Stimulated activated CD8-positive, alpha-beta memory T cell treated with anti-CD3 and anti-CD28 coated beads, Interleukin-4, amount 100 ng/mL, for 48 hours (primary cell): ENCODE measurements at places on chromosomes 4 and X.

- DNase-seq: no peak
These were observed 15.7 kb upstream of the NDST3 start for GRCh38 chr4:118018381-118019145.

- DNase-seq: no peak
These were observed 348.5 kb downstream of the INPP4B start for GRCh38 chr4:142497606-142498005.

DNA sequence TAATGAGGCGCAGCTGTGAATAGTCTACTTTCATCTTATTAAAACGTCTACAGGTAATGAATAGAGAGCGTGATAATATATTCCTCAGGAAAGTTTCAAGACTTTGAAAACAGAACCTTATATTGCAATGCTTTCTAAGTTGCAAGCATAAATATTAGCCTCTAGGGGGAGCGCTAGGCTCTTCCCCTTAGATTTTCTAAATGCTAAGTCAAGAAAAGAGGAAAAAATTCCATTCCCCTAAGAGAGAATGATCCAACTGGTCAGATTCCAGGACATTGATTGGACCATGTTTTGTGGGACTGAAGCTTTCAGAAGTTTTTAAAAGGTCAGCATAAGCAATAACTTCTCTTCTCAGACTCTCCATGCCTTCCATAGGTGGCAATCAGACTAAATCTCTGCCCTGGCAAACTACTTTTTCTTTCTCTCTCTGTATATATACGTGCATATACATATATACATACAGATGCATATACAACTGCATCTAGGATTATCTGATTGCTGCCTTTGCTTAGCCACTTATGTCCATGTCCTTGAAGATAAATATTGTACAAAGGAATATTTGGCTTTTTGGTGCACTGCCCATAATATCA lies 492.9 kb downstream of the INPP4B start:
- no peak for DNase-seq

DNA sequence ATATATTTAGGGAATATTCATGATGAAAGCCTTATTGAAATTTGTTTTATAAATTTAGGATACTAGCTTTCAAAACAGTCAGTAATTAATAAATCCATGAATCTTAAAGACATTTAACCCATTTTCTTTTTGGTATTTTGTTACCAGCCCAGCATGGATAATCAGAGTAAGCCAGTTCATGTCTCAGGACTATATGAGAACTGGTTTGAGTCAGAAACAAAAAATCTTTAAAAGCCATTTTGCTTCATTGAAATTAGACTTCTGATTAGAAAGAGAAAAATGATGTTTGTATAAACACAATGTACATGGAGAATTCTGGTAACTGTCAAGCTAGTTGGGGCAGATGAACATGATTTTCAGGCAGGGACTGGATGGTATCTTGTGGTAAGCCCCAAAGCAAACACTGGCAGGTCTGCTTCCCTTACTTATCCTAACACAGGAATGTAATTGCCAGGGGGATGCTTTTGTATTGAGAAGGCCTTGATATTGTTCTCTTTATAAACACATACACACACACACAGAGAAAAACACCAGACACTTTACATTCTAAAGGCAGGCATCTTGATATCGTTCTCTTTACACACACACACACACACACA lies 9.4 kb downstream of the ARHGAP10 start:
- no peak for DNase-seq

GRCh38 chr4:147823130-147823529 lies 91.2 kb downstream of the ARHGAP10 start:
- no peak for DNase-seq

DNA sequence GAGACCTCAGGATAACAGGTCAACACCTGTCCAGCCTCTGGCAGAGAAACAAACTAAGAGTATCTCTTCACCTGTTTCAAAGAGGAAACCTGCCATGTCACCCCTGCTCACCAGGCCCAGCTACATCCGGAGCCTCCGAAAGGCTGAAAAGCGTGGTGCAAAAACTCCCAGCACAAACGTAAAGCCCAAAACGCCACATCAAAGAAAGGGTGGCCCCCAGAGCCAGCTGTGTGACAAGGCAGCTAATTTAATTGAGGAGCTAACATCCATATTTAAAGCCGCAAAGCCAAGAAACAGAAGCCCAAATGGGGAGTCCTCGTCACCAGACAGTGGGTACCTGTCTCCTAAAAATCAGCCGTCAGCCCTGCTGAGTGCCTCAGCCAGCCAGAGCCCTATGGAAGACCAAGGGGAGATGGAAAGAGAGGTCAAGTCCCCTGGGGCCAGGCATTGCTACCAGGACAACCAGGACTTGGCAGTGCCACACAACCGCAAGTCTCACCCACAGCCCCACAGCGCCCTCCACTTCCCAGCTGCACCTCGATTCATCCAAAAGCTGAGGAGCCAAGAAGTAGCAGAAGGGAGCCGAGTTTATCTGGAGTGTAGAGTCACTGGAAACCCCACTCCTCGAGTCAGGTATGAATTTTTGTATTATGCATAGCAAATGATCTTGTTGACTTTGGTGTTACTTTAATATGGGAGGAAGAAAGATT lies 15.1 kb downstream of the PALLD start:
- peak; percentile 63 for DNase-seq

DNA sequence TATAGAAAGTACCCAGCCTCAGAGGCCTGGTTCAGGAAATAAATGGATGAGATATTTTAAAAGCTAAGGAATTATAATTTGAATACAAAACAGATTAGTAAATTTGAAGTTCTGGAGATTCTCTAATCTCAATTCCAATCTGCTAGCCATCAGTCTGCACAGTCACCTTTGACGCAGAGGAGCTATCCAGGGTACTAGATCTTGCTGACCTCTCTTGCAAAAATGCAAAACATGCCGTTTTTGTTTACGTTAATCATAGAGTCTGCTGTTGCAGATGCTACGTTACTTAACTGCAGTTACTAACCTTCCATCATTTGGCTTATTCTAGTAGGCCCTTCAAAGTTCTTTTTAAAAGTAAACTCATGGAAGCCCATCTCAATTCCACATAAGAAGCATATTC lies 10.4 kb downstream of the CCSER1 start:
- DNase-seq: no peak

DNA sequence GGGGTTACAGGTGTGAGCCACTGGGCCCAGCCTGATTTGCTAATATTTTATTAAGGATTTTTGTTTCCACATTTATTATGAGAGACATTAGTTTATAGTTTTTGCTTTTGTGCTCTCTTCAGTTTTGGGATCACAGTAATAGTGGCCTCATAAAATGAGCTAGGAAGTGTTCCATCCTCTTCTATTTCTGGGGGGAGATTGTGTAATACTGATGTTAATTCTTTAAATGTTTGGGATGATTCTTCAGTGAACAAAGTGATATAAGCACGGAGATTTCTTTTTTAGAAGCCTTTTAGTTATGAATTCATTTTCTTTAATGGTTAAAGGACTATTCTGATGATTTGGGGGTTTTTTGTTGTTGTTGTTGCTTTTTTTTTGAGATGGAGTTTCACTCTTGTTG lies 41.3 kb downstream of the RBMX start:
- no peak for DNase-seq
